Stimulated activated CD8-positive, alpha-beta memory T cell treated with anti-CD3 and anti-CD28 coated beads, Interleukin-12 subunit alpha, Interleukin-12 subunit beta, amount 100 ng/mL, for 1 hour (primary cell): ENCODE measurements at places on chromosomes 16 and 17.

- no peak for DNase-seq
These were observed 30.1 kb downstream of the SNX11 start for GRCh38 chr17:48137656-48138055.

DNA sequence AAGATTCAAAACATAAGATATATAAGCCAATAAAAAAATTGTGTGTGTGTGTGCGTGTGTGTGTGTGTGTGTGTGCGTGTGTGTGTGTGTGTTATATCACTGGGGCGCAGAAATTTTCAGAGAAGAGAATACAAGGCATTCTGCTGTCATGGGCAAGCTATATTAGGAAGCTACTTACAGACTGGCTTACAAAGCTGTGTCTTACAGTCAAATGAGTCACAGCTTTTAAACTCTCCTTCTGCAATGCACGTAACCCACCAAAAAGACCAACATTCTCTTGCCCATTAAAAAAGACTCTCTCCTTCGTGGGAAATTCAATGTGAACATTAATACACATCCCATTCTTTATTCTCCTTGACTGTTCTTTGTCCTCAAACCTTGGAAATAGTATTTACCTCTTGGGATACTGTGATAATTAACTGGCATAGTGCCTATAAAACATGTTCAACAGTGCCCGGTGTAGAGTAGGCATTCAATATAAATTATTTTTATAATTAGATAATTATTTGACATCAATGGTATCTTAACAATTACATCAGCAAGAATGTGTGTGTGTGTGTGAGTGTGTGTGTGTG, 860.4 kb upstream of the SOX9 start:
- no peak for DNase-seq

- DNase-seq = no peak
These were observed 1.9 kb downstream of the CBX2 start for GRCh38 chr17:79779661-79780365.

- no peak for DNase-seq
These were observed 36.0 kb downstream of the STAT5B start for GRCh38 chr17:42240201-42240600.

- no peak for DNase-seq
These were observed 772 bp upstream of the SAMD14 start for GRCh38 chr17:50130559-50131305.

GRCh38 chr16:31712064-31712540, 161.5 kb upstream of the ZNF267 start:
- no peak for DNase-seq

DNA sequence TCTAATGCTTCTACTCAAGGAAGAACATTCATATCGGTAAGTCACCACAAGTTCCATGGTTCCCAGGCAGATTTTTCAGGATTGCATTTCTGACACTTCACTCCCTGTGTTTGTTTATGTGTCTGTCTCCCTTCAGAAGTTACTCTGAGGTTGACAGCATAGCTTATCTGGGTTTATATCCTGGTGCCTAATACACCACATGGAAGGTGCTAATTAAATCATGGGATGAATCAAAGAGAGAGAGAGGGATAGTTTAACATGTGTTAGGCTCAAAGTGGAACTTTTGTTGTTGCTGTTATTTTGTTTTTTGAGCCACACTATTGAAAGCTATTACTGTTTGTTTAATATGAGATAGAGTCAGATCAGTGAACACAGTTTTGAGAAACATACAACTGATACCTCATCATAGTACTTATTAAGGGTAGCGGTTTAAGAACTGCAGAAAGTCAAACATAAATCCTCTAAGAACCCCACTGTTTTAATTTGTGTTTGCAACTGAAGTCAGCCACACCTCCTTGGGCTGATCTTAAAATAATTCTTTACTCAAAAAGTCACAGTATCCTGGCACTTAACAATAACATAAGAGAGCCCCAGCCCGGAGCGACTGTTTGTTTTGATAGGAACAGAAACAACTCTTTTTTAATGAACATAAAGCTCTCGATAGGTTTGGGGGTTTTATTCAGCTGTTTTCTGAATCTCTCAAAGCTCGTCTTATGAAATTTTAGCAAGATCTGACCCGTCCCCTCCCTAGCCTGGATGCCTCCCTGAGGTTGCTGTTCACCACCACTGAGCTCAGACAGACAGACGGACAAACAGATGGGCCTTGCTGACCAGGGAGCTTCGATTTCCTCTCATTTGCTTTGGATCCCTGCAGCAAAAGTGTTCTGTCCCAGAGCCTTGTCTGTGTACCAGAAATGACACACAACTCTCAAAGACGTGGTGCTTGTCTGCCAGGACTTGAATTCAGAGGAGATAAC, 98.3 kb upstream of the MYOCD start:
- DNase-seq = no peak

DNA sequence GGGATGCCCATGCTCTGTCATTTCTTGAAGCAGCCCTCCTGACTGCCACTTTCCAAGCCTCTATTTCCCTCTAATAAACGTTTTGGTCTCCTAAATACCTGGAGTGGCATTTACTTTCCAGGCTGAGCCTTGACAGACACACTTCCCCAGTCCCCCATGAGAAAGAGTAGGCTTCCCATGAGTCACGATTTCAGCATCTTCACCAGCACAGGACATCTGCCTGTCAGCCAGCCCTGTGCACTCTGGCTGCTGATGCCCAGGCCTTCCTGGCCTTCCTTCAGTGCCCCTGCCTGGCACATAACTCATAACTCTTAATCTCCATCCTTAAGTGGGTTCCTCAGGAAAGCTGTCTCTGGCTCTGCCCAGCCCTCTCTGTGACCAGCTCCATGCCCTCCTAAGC, 30.8 kb upstream of the GAS7 start:
- DNase-seq = no peak

GRCh38 chr16:50037662-50038220, 12.7 kb downstream of the CNEP1R1 start:
- DNase-seq = no peak

DNA sequence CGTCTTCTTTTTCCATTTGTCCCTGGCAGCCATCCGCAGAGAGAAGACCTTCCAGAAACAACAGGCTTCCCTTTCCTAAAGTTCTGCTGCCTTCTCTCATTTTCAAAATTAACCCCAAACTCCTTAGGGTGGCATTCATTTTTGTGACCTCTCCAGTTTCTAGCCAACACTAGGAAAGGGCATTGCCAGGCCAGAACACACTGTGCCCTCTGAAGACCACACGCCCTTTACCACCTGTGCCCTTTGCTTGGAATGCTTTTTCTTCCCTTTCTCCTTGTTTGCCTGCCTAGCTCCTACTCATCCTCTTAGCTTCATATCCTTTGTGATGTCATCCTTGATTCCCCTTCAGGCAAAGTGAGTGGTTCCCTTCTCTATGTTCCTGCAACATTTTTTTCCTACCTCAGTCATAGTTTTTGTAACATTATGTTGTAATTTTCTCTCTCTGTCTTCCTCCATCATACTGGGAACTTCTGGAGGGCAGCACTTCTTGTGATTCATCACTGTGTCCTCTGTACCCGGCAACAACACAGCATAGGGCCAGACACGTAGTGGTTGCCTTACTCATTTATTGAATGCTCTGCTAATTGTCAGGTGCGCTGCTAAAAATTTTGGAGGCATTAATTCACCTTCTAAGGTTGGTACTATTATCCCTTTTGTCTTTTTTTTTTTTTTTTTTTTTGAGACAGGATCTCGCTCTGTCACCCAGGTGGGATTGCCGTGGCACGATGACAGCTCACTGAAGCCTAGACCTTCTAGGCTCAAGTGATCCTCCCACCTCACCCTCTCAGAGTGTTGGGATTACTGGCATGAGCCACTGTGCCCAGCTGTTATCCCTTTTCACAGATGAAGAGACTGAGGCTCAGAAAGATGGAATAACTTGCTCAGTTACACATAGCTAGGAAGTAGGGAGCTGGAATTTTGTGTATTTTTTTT, 1.0 kb downstream of the KAT8 start:
- no peak for DNase-seq

DNA sequence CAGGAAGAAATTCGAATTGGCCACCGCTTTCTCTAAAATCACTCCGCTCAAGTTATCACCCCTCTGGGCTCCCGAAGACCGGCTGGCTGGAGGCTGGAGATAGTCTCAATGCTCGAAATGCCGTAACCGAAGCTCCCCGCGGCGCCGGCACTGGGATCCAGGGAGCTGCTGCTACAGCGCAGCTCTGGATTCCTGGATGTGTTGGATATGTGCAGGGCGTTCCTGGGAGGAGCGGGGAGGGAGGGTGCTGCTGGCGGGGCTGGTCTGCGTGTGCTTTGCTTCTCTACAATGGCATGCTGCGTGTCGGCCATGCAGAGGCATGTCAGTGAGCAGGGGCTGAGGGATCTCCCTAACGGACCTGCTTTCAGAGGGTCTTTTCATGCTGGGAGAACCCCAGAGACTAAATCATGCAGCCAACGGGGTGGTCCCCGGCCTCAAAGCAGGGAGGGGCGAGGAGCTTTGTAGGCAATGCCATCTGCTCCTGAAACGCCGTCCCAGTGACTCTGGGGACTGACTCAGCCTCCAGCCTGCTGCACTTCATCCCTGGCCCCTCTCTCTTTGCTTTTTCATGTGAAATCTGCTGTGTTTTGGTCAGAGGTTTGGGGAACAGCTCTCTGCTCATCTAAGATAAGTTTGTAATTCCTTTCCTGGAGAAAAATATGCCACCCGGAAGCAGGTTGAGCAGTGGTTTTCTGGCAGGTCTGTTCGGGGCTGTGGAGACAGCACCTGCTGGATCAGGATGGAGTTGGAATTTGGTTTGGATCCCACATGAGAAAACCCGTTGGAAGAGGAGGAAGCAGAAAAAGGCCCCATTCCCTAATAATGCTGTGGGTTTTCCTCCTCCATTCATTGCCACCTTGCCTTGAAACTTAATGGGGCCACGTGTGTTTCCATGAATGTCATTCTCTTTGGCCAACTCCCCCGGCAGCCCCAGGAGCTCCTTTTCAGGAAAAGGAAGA, 311.4 kb downstream of the SEC14L1 start:
- no peak for DNase-seq

- no peak for DNase-seq
These were observed 4.4 kb upstream of the SLC39A11 start for GRCh38 chr17:73096866-73097265.

DNA sequence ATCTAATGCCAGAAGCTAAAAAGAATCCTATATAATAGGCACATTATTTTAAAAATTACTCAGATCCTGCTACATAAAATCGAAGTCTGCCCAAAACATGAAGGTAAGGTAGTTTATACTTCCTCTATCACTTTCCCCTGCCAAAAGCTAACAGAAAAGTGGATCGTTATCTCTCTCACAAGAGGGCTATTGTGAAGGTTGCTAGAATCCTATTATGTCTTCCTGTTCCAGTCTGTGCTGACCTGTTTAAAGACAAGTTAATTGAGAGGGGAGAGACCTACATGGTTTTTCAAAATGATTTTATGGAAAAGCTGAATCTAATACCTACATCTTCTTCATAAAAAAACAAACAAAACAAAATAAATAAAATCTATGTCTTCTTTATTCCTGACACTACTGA, 1410.9 kb upstream of the CDH8 start:
- DNase-seq = no peak

GRCh38 chr17:28744972-28745785, 1.4 kb downstream of the TRAF4 start:
- DNase-seq = no peak

DNA sequence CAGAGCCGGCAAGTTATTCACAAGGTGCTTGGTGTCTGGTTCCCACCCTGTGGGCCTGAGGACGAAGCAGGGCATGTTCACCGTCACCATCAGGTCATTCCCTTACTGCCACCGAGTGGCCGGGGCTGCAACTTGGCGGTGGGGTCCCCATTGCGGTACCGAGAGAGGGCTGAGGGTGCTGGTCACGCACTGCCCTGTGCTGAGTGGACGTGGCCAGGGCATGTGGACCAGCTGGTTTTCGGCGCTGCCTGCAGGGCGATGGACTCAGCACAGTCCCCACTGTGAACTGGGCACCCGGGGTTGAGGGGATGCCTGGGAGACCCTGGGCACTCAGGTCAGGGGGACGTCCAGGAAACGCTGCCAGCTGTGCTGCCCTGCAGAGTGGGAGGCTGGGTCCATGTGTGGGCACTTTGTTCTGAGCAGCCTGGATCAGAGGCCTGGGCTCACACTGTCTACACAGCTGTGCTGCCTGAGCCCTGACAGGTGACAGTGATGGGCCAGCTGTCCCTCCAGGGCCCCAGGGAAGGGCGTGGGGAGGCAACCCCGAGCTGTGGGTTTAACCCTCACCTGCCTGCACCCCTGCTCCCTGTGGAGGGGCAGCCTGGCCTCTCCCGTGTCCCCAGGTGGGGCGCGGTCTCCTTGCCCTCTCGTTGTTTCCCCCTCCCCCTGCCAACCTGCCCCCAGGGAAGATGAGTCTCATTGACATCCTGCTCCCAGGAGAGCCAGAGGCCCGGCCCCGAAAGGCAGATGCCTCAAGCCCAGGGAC, 39.3 kb upstream of the GNG13 start:
- DNase-seq = no peak

DNA sequence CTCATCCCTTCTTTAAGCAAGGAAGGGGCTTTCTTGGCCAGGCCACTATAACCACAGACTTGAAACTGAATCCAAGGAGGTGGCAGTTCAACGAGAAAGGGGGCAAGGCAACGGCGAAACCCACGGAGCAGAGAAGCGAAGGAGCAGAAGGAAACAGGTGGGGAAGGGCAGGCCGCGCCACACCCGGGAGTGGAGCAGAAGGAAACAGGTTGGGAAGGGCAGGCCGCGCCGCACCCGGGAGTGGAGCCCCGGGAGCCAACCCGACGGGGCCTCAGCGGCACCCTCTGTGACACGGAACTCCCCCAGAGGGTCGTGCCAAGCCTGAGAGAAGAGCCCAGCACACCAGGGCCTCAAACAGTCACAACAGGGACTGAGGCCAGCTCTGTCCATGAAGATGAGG, 20.3 kb downstream of the FANCA start:
- DNase-seq = no peak

GRCh38 chr17:46719891-46720290, 98.6 kb downstream of the WNT3 start:
- no peak for DNase-seq

GRCh38 chr17:75530837-75531720, 5.6 kb downstream of the LLGL2 start:
- no peak for DNase-seq

- DNase-seq = no peak
These were observed 144.7 kb upstream of the SOX9 start for GRCh38 chr17:71976011-71976649.

DNA sequence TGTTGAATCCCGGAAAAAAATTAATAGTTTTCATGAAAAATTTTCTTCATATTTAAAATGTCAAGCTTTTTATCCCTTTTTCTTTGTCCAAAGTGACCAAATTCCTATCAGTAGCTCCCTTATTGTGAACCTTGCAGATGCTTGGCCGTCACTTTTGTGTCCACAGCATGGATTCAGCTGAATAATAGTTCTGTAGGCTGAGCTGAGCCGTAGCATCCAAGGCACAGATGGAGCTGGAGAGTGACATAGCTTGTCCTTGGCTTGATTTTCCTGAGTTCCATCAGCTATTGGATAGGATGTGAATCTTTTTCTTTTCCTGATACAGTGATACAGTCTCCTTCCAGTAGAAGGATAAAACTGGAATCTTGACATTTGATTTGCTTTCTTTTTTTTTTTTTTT, 3.6 kb downstream of the NUP85 start:
- no peak for DNase-seq
